D721Med (cell line): ENCODE measurements at places on chromosomes 16 and 17.

GRCh38 chr16:67429053-67429798 lies 1.7 kb upstream of the HSD11B2 start:
- DNase-seq: no peak

DNA sequence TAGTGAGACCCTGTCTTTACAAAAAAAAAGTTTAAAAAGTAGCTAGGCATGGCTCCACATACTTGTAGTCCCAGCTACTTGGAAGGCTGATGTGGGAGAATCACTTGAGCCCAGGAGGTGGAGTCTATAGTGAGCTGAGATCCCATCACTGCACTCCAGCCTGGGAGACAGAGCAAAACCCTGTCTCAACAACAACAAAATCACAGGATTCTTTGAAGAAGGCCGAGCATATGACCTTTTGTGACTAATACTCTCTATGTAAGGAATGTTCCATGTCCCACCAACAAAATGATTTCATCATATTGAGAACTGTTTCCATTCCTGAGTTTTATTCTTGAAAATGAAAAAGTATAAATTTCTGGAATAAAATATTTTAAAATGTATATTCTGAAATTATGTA lies 58.9 kb upstream of the EFCAB3 start:
- DNase-seq: no peak

- no peak for DNase-seq
Measured at GRCh38 chr17:28394337-28395116, 11.5 kb downstream of the SLC46A1 start.

DNA sequence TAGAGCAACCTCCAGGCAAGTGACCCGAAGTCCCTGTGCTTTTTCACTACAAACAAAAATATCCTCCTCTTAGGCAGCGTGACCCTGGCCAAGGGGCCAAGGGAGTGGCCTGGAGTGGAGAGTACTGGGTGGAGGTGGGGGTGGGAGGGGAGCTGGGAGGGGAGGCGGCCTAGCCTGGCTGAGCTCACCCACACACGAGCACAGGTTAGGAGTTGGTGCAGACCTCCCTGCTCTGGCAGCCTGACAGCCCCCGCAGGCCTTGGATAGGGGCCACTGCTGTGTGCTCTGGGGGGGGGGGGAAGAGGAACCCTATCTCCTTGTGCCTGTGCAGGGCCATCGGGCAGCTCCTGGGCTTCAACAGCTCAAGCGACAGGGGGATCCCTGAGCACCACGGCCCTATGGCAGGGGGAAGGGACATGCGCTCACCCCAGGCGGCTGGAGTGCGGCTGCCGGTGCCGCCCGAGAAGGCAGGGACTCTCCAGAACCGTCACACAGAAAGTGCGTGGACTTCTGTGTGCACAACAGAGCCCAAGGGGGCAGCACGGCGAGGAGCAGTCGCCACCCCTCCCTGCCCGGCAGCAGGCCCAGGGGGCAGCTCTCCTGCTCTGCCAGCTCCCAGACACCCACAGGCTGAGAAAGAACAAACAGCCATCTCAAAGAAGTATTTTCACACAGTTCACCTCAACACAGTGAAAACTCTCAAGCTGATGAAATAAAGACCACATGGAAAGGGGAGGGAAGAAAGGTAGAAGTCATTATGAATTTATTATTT lies 13.3 kb downstream of the SLC16A3 start:
- no peak for DNase-seq

DNA sequence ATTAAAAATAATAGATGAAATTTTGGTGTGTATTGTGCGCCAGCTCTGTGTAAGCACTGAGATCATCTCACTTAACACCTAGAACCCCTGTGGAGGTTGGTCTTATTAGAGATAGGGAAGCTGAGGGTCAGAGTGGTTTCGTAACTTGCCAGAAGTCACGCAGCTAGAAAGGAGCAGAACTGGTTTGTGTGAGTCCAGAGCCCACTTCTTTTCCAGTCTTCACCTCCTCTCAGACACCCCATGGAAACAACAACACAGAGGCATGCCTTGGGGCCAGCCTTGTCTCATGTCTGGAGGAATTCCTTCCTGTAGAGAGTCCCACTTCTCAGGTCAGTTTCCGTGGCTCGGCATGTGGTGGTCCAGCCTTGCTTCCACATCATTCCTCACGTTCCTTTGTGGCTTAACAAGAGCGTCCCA lies 16.5 kb downstream of the YPEL2 start:
- DNase-seq: no peak

DNA sequence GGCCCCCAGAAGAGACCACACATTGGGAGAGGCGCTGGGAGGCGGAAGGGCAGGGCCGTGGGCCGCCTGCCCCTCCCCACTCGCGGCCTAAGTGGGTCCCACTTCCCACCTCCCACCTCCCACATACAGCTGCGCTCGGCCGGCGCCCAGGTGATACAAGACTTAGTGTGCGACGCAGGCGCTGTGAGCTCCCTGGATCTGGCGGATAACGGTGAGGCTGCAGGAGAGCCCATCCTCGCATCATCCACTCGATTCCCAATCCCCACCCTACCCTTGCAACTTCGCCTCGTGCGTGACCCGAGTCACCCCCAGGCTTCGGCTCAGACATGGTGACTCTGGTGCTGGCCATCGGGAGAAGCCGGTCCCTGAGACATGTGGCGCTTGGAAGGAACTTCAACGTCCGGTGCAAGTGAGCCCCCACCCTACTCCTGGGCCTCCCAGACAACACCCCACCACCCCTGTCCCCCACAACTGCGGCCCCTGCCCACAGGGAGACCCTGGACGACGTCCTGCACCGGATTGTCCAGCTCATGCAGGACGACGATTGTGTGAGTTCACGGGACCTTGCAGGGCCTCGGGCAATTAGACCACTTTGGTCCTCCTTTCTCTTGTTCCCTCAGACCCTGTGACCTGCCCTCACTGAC lies 3.9 kb downstream of the CARMIL2 start:
- DNase-seq: no peak

DNA sequence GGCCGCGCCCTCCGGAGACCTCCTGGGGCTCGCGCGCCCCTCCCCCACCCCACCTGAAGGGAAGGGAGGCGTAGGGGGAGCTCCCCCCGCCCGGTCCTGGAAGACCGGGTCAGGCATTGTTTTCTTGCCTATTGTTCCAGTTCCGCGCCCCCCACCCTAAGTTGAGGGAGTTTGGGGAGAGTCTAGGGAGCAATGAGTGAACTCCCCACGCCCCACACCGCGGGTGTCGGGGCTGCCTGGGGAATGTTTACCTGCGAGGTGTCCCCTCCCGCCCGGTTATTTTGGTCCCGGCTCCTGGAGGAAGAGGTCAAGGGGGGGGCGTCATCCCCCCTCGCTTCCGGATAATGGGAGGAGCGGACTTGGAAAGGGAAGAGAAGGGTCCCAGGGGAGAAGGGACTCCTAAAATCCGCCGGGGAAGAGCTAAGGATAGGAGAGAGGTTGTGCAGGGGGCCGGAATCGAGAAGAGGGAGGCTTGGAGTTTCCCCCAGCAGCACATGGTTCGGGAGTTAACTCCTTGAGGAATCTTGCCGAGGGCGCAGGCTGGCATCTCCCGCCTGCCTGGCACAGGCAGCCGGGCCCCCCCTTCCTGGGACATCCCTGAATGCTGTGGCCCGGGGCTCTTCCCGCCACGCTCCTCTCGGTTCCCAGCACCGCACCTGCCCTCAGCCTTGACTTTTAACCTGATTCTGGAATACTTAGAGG lies 881 bp downstream of the MLLT6 start:
- no peak for DNase-seq

DNA sequence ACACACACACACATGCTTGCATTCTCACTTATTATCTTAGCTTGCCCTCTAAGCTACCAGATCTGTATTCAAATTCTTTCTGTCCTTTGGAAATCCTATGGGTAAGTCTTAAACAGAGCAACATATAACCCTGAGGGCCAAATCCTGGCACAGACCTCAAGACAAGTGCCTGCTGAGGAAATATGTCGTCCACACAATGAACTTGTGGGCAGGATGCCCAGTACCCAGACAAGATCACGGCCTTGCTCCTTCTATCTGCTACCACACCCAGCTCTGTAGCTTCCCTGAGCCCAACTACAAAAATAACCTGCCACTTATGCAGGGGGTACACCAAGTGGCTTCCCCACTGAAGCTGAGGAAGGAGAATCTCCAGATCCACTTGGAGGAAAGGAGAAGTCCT lies 37.3 kb upstream of the FA2H start:
- DNase-seq: no peak

- DNase-seq: no peak
Measured at GRCh38 chr16:3819746-3820724, 60.5 kb downstream of the CREBBP start.

DNA sequence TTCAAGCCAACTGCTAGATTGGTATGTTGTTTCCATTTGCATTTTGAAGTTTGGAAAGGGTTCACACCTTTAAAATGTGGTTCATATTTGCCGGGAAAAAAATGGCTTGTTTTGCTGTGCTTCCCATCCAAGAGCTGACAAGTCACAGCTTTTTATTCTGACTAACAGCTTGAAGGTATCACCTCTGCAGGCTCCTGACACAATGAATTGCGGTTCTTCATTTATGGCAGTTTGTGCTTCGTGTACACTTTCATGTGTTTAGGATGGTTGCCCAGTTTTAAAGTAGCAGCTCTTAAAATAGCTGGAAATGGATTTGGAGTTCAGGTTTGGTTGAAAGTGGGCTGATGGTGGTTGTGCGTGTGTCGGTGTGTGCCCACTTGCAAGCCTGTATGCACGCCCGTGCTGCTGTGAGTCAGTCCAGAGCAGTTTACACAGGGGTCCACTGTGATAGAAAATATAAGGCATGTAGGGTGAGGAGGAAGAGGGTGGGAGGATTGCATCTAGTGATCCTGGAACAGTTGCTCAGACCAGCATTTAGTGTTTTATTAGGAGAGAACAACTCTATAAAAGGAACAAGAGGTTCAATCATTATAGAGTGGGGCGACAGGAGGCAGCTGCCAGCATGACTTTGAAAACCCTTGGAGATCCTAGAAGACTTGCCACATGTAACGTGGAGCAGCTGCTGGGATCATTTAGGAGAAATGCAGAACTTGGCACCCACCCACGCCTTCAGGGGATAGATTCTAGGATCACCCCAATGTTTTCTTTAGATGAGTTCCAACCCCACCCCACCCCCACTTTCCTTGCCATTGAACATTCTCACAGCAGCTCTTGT lies 108.0 kb upstream of the TBX2 start:
- DNase-seq: no peak

DNA sequence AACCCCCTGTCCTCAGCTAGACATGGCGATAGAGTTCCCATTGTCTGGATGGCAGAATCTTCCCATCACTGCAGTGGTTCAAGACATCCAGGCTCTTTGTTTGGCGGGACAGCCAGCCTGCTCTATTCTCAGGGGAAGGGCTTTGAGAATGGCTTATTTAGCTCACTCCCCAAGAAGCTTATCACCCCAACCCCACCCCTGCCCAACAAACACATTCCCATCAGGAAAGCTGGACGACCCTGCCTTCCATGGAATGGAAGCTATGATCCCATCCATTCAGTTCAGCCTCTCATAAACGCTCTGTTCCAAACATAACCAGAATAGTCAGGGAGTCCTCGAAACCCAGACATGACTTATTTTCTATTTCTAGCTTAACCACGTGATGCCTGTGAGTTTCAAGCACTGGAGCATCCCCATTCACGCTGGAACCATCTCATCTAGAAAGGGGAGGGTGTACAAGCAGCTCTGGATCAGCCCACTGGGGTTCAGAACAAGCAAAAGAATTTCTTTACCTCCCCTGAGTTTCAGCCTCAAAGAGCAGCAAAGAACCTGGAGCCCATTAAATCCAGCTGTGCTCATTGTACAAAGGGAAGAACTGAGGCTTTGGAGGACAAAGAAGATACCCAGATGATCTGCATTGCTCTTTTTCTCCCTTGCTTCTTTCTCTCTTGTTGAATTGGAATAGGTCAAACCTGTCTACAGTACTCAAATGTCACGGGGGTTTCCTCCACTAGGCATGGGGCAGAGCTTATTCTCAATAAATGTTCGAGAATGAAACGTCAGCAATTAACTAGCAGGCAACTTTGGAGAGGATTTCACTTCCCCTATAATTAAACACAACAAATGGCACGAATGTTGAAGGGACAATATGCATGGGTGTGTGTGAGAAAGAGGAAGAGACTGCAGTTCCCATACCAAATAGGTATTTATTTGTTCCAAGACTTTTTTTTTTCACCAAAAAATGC lies 93.1 kb downstream of the XYLT1 start:
- DNase-seq: no peak

- no peak for DNase-seq
Measured at GRCh38 chr17:45580924-45581323, 90.4 kb upstream of the PLEKHM1 start.
